ENCODE measurements at places on chromosomes 6 and 20.

GRCh38 chr6:148249160-148249559 lies 93.5 kb upstream of the SASH1 start:
- DNase-seq = no peak

DNA sequence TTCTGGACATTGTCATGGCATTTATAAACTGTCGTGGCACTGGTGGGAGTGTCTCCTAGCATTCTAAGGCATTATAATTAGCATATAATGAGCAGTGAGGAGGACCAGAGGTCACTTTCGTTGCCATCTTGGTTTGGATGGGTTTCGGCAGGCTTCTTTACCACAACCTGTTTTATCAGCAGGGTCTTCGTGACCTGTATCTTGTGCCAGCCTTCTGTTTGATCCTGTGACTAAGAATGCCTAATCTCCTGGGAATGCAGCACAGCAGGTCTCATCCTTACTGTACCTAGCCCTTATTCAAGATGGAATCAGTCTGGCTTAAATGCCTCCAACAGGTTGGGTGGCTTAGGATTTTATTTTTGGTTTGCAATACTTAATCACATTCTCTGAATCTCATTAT lies 142.7 kb upstream of the GGTLC1 start:
- DNase-seq = no peak

DNA sequence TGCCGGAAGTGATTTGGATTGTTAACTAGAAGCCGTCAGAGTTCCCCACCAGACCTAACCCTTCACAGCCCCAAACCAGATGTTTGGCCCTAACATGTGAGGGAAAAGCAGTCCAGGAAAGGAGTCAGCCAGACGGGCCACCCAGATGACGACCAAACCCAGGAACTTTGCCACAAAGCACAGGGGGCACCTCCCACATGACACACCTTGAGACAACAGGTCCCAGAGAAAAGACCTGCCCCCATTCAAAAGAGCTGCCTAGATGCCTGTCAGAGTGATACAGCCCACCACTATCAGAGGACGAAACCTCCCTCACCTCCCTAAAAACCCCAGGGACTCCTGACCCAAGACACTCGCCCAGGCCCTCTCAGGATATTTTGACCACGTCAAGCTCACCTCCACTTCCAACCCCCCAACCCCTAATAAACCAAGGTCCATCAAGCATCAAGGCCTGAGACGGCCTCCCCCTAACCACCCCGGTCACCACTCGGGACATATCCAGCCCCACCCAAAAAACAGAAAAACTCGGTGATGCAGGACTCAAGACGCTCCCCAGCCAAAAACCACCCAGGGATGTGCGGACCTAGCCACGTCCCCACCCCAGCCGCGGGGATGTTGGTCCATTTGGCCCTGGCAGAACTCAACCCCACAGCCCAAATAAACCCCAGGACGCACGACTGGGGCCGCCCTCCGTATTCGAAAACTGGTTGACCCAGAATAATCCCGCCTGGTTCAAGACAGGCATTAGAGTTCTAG lies 662 bp downstream of the ZNF343 start:
- DNase-seq = no peak

GRCh38 chr20:34824452-34824805 lies 1.0 kb downstream of the NCOA6 start:
- DNase-seq = no peak

DNA sequence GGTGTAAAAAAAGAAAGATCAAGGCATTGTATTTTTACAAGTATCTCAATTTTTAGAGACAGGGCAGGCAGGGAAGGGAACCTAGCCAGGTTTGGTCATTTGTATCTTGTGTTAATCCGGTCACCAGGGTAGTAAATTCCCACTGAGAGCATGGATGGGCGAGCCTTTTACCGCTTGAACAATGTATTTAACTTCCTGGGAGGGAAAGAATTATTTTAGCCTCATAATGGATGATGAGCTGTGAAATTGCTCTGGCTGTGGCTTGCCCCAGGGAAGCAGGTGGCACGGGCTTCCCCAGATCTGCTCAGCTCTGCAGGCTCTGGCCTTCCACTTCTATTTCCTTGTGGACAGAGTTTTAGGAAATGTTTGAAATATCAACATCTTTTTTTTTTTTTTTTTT lies 72.9 kb downstream of the TOX2 start:
- DNase-seq = no peak

- DNase-seq = no peak
These were observed 9.1 kb downstream of the HIVEP2 start for GRCh38 chr6:142935553-142936517.

DNA sequence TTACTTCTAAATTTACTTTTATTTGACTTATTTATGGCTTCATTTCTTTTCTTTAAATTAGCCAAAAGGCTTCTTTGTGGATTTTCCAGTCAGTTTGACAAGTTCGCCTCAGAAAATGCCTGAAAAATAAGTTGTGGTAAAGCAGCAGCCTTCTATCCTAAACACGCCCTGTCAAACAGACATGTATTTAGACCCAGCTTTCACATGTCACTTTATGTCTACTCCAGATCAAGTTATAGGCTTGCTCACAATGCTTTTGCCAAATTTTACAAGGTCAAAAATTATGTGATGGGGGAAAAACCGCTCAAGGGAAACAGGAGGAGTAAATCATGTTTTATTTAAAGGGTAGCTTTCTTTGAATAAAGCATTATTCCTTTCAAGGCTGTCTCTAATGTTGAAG lies 615.0 kb downstream of the HDGFL1 start:
- DNase-seq = no peak

- no peak for DNase-seq
These were observed 76.7 kb upstream of the LAMA2 start for GRCh38 chr6:128806261-128806660.

DNA sequence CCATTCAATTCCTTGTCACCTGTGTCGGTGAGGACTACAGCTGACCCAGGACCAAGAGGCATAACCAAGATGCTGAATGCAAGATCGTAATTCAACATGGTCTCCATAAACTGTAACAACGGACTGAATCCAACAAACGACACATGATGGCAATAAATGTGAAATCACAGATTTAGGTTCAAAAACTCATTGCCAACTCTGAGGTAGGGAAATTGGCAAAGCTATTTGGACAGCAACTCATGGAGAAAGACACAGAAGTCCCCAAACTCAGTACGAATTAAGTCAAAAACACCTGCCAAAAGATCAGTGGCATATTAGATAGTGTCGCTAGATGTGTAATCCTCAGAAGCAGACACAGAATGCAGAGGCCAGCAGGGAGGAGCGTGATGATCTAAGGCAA lies 25.0 kb downstream of the CPNE5 start:
- DNase-seq = no peak

DNA sequence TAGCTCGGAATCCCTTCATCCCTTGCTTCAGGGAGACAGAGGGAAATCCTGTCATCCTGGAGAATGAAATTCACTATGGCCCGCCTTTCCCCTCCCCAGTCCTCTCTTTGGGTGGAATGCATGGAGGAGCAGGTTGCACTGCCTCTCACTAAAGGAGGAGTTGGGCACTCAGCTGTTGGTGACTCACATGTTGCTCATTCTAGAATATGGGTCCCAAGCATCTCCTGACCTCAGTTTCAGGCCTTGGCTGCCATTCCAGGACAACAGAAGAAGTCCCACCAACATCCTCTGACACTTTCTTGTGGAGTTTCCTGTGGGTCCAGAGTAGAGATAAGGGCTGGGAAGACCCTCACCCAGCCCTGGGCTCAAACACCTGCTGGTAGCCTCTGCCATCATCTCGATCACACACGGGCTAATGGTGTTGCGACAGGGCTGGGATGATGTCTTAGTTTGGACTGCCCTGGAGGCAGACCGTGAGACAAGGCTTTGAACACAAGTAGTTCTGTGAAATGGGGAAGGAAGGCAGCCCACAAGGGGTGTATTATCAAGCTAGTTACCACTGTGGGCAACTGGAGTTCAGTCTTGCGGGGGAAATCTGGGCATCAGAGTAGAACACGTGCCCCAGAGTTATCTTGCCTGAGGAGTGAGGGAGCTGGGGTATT lies 52.4 kb upstream of the RNF24 start:
- no peak for DNase-seq

- DNase-seq = no peak
These were observed 357.3 kb upstream of the JARID2 start for GRCh38 chr6:14888575-14889000.
